CD4-positive, alpha-beta T cell treated with Interleukin-4 for 1 hour (primary cell): ENCODE measurements at places on chromosomes 4 and X.

GRCh38 chr4:178696515-178696914, 1254.3 kb upstream of the AGA start:
- DNase-seq: no peak

DNA sequence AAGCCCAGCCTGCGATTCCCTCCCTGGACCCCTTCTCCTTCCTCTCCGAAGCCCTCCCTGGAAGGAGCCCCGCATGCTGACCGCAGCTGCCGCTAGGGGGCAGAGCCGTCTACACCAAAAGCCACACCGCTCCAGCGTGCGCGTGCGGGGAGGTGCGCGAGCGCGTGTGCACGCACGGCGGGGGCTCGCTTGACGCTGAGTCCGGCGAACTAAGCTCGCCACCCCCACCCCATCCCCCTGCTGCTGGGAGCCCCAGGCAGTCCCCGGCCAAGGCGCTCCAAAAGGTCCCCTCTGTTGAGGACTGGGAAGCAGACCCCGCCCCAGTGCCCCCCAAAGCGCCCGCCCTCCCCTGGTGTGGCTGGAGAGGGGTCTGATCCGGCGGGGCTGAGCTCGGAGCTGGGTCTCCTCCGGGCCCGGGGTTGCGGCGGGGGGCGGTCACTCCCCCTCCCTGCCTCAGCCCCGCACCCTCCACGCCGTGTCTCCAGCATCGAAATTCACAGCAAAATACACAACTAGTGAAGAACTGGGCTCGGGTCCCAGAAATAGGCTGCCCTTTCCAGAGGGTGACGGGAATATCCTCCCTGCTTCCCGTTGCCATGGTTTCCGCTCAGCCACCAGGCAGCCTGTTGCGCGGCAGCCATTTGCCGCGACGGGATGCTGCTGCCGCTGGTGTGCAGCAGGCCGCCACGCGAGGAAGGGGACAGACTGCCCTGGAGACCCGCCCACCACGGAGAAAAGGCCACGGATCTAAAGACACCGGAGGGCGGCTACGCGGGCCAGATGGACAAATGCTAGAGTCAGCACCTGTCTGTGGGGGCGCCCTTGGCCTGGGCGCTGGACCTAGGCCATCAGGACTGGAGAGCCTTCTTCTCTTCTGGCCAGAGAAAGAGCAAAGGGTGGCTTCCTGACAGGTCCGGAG, 11.2 kb upstream of the CCNQ start:
- peak; percentile 75 for DNase-seq

DNA sequence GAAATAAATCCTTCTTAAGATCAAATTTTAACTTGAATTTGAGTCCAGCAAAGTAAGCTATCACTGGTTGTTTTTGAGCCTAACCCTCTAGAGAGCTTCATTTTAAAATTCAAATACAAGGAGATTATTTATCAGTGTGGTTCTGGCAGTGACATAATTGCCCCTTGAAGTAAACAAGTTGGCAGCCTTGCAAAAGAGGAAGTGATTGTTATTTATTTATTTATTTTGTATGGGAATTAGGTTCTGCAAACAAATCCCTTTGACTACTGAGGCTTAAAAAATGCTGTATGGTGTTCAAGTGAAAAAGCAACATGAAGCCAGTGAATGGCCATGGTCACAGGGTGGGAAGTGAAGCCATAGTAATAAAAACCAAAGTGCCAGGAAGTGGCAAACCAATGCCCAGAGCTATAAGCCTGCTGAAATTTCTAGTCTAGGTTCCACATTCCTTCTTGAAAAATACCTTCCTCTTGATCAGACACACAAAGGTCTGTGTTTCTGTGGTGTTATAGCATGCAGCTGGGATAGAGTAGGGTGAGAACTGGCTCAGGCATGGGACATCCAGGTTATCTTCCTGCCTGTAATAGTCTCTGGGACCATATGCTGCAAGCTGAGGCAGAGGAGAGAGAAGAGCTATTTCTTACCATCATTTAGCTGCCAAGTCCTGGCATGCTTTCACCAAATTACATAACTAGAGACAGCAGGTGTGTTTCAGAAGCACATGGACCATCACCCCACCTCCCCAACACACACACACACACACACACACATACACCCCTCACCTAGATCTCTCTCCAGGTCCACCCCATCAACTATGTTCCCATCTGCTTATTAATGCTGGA, 47.1 kb upstream of the TSPAN7 start:
- DNase-seq: no peak

DNA sequence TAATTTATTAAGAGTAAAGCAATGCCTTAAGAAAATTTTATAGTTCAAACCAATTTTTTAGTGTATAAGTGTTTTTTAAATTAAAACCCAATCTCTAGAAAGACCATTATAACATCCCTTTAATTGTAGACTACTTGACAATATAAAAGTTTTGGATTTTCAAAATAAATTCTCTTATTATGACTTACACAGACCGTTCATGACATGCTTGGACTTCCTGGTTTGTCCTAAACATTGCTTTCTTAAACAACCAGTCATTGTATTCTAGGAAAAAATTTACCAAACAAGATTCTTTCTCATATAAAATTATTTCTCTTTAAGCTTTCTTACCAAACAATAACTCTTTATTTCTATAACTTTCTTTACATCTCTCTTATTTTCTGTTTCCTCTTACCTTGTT, 49.0 kb upstream of the CXorf51A start:
- DNase-seq: no peak

- DNase-seq: no peak
Measured at GRCh38 chr4:42104521-42104920, 47.9 kb downstream of the BEND4 start.

GRCh38 chr4:6079965-6080364, 61.7 kb upstream of the C4orf50 start:
- DNase-seq: no peak
